ENCODE measurements at places on chromosomes 5 and 9.

DNA sequence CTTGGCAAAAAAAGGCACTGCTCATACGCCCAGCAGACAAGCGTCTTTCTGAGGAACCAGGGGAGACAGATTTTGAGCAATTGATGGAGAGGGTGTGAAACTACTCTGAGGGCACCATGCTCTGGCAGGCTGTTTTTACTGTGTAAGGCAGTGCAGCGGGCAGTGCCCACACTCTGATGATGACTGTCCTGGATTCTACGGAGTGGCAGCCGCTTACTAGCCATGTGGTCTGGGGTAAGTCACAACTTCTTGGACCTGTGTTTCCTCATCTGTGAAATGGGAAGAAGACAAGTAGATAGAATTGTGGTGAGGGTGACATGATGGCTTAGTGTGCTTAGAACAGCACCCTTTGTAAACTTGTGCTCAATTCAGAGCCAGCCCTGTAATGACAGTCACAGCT is 38.8 kb downstream of the FABP6 start:
- no peak for DNase-seq

DNA sequence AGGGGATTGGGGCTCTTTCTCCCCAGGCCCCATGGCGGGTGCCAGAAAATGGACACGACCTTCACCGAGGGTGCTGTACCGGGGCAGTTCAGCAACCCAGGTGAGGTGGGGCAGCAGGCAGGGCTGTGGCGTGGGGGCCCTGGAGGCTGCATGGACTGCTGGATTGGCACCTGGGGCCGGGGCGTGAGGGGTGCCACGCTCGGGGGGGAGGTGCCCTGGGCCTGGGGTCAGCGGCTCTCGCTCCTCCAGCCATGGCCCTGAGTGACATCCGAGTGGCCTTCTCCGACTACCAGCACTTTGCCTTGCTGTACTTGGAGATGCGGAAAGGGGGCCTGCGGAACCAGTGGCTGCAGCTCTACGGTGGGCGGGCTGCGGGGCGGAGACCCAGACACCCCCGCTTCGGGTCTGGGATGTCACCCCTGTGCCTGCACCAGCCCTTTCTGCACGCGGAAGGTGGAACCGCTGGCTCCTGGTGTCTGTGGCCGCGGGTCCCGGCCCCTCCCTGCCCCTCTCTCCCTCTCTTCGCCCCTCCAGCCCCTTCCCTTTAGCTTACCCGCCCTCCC is 1.8 kb downstream of the LCNL1 start:
- DNase-seq: no peak

DNA sequence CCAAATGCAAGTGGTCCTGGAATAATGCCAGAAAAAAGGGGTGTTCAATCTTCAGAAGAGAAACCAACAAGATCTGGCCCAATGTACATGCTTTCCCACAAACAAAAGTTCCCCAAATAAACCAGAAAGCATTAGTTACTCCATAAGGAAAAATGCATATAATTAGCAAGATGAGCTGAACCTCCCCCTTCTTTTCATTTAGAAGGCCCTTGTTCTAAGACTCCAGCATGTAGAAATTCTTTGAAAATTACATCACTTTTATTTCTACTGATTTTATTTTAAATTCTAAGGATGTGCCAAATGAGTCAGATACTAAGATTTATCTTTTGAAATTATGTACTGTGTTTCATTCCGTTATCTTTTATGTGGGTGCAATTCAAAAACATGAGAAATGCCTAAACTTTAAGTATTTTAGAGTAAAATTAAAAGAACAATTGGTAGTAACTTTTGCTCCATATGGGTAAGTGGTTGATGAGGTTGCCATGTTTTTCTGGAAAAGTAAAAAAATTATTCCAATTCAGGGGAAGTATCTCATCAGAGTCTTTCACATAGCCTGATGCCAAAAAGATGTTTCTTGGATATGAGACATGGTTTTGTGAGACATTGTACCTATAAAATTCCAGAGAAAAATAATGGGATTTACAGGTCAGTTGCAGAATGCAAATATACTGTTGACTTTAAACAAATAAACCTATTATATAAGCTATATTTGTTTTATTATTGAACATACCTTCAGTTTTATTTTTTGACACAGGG is 106.5 kb upstream of the CCDC112 start:
- DNase-seq: no peak

DNA sequence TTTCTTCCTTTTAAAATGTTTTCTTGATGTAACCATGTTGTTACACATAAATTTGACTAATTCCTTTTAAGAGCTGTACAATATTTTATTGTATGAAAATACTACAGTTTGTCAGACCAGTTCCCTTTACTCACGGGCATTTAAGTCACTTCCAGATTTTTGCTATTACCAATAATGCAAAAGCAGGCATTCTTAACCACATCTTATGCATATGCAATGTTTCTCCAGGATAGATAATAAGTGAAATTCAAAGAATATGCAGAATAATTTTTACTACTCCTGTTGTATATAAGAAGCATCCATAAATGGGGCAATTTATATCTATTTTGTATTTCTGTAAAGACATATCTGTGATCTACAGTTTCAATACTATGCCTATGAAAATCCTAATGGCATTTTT is 77.3 kb downstream of the FNIP1 start:
- no peak for DNase-seq

- DNase-seq: no peak
Measured at GRCh38 chr9:110125763-110126351, 82.1 kb downstream of the C9orf152 start.

DNA sequence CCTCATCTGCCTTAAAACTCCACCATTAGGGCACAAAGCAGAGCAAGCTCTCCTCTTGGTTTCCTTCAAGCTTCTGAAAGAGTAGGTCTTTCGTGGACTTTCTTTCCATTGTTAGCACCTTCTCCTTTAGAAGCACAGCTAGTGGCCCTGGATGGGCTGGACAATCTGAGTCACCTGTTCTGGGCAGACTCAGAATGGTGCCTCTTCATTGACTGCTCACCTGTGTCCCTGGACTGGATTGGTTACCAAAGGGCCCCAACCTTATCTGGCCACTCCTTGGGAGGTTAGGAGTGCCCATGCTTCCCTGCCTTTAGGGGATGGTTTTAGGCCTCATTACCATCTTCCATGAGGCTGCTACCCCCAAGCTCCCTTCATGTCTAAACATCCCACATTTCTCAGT is 23.2 kb downstream of the TMEM174 start:
- DNase-seq: no peak

DNA sequence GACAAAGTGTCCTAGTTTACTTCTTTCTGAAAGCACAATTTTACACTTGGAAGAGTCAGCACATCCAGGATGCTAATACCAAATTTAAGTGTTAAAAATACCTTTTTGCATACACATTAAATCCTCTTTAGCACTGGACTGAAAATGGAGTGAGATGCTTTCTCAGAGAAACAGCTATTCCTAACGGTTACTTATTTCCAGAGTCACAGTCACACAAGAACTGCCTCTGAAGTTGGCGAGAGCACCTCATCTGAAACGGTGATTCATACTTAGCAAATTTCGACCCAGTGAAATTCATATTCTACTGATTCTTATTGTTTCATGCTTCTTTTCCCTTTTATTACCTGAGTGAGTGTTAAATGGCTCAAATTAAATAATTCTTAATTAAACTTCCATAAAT is 12.2 kb downstream of the CDH18 start:
- no peak for DNase-seq

- no peak for DNase-seq
Measured at GRCh38 chr5:143251190-143251589, 152.3 kb downstream of the NR3C1 start.

DNA sequence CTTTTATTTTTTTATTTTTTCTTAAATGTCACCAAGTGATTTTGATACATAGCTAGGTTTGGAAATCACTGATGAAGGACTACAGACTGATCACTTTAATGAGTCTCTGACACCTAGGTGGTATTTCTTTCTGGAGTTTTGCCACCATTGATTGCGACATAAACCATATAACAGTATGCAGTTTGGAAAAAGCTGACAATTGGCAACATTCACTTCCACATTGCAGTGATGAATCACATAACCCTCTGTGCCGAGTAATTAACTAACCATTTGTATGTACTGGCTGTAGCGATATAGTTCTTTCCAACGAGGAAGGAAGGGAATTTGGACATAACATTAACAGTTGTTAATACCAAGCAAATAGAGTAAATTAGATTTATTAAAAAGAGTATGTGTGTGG is 222.9 kb upstream of the EFNA5 start:
- DNase-seq: no peak

DNA sequence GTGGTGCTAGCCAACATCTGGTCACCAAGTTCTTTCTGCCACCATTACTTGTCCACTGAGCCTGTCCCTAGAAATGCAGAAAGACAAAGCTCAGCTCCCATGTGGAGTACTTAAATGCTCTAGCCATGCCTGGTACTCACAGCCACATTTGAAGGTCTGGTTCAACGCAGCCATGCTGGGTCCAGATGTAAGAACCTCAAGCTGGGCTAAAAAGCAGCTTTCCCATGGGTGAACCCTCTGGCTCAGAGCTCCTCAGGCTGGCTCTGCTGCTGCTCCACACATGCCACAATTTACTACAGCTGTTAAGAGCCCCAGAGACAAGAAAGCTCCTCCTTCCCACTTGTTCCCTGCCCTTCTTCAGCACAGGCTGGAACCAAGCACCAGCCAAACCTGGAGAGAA is 97.1 kb upstream of the LRRTM2 start:
- no peak for DNase-seq

DNA sequence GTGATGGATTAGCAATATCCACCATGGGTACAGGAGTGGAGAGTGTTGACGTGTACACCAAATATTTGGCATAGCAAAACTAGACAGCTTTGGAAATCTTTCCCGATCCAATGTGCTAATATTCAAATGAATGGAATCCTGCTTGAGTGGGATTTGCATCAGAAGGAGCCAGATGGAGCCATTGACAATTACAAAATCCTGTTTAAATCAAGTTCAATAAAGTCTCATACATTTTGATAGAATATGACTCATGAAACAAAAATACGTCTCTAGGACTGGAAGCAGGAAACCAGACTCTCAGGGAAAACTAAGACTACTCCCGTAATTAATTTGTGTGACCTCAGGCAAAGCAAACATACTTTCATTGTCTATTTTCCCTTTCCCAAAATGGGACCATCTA is 13.0 kb downstream of the TNC start:
- DNase-seq: no peak

- DNase-seq: no peak
Measured at GRCh38 chr9:88006511-88007290, 32.4 kb upstream of the CDK20 start.

DNA sequence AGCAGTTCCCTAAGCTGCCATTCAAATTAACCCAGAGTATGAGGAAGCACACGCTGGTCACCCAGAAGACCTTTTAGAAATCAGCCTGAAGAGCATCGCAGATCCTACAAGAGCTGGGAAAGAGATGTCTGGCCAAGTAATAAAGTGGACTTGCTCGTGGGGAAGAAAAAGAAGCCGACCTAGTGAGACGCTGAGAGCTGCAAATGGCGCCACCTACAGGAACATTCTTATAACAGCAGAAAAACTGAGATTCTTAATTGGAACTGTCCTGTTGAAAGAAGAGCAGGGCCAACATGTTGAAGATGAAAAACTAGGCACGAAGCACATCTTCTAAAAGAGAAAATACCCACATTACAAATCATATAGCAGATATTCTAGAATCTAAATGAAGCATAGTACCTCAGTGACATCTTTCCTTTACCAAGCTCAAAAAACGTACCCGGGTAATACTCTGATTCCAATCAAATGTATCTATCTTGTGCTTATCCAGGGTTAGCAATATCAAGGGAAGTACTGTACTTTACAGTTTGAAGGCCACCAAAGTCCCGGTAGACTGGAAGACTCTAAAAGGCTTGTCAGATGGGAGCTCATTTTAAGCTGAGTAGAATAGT is 3.9 kb upstream of the GNAQ start:
- no peak for DNase-seq

GRCh38 chr5:37197340-37198050 is 51.7 kb downstream of the CPLANE1 start:
- DNase-seq: no peak

- DNase-seq: no peak
Measured at GRCh38 chr5:144368556-144368955, 197.9 kb downstream of the KCTD16 start.

DNA sequence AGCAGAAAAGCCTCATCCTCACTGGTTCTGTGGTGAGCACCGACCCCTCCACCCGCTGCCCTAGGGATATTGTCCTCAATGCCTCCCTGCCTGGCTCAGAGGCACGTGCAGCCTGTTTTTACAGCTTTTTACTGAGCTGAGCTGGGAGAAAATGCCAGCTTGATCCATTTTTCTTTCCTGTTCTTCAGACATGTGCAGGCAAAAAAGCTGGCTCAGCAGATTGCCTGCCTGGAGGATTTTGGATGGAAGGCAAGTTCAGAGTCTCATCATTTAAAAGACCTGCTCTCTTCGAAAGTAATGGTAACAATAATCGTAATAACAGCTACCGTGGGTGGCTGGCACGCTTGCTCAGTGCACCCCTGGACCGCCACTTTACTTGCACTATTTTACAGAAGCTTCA is 135.0 kb upstream of the SMIM23 start:
- no peak for DNase-seq

DNA sequence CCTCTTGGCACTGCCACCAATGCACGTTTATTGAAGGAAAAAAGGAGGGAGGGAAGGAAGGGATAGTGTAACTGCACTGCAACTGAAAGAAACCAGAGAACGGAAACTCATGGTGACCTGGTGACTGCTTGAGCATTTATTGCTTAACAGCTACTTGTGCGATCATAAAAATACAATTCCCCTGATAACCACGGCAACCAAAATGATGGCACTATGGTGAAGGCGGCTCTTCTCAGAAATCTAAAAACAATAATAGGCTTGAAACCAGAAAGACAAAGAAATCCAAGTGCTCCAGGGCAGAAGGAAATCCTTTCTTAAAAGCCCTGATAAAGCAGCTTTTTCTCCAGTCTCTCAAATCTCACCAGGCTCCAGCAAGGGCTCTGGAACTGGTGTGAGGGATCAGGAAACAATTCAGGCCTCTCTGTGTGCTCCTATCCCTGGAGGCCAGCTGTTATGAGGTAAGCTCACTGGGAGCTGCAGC is 1.9 kb downstream of the FBXO10 start:
- no peak for DNase-seq

GRCh38 chr5:2253040-2253975 is 370.6 kb upstream of the IRX4 start:
- no peak for DNase-seq

DNA sequence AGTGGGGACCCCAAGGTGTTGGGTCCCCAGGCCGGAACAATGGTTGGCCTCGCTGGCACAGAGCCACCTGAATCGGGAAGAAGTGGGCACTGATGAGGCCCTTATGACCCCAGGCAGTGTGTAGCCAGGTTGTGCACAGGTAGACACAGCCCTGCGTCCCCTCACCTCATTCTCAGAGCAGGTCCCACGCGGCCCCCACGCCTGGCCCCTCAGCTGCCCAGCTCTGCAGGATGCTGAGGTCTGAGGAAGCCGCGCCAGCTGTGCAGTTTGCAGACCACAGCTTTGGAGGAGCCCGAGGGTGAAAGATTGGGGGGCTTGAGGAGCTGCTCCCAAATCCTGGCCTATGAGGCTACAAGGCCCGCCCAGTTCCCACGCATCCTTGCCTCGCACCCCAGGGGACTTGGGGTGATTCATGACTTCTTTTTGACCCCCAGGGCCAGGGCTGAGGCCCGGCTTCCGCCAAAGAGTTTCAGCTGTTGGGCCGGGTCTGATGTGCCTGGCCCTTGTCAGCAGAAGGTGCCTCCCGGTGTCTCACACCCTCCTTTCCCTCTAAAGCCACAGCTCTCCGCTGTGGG is 87.8 kb upstream of the PHYKPL start:
- DNase-seq: no peak
